Activated T-helper 1 cell treated with Interleukin-2 at 50 U/mL for 16 hours (primary cell): ENCODE measurements at places on chromosomes 4 and X.

DNA sequence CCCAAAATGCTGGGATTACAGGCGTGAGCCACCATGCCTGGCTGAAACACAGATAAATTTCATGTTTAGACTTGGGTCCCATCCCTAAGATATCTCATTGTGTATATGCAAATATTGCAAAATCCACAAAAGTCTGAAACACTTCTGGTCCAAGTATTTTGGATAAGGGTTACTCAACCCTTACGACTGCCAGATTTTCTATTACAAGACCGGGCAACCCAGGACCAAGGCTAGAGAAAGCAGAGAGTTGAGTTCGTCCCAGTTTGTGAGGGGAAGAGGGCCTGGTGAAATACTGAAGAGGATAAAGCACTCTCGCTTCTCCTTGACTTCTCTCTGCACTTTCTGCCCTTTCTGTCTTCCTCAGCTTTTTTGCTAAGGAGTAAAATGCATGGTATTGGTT is 34.5 kb downstream of the ZFX start:
- DNase-seq: no peak

DNA sequence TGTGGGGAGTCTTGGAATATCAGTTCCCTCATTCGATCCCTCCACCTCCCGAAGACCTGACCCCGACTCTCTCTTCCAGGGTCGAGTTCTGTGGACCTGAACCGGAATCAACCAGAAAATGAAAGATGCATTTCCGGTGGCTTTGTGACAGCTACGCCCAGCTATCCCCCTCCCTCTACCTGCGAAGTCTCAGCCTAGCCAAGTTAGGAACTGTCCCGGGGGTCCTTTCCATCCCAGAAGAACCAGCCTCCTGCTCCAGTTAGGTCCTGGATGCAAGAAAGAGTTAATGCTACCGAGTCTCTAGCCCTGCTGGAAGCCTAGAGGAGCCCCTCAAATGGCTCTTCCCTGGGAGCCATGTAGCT is 13.4 kb upstream of the ETDC start:
- no peak for DNase-seq

GRCh38 chrX:150219374-150220185 is 143.5 kb upstream of the MAMLD1 start:
- DNase-seq: no peak

GRCh38 chrX:108223585-108223984 is 132.0 kb downstream of the ATG4A start:
- DNase-seq: no peak

DNA sequence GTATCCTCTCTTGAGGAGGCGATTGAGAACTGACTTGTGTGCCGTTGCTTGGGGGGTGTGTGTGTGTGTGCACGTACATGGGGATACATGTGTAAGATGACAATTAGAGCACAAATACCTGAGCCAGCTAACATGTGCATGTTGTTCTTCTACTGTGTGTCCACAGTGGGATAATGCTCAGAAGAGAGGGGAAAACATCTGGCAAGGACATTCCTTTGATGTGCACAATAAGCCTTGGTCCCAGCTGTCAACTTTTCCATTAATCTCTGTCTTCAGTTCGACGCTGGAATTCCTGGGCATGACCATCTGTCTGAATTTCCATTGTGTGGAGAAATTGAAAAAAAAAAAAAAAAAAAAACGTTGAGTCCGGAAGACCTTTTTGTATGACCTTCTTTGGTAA is 592.0 kb upstream of the GALNTL6 start:
- no peak for DNase-seq

- DNase-seq: no peak
Measured at GRCh38 chr4:139171876-139172691, 4.9 kb downstream of the ELF2 start.

- no peak for DNase-seq
Measured at GRCh38 chr4:138185859-138186645, 56.1 kb downstream of the SLC7A11 start.

DNA sequence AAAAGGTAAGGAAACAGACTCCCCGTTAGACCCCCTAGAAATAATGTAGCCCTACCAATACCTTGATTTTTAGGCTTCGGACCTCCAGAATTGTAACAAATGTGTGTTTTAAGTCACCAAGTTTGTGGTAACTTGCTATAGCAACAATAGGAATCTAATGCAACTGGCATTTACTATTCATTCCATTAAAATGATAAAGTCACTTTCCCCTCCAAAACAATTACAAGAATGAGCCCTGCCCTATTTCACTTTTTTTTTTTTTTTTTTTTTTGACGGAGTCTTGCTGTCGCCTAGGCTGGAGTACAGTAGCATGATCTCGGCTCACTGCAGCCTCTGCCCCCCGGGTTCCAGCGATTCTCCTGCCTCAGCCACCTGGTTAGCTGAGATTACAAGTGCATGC is 3.5 kb upstream of the DDX60L start:
- no peak for DNase-seq

GRCh38 chrX:131881194-131881593 is 141.9 kb upstream of the STK26 start:
- DNase-seq: no peak

DNA sequence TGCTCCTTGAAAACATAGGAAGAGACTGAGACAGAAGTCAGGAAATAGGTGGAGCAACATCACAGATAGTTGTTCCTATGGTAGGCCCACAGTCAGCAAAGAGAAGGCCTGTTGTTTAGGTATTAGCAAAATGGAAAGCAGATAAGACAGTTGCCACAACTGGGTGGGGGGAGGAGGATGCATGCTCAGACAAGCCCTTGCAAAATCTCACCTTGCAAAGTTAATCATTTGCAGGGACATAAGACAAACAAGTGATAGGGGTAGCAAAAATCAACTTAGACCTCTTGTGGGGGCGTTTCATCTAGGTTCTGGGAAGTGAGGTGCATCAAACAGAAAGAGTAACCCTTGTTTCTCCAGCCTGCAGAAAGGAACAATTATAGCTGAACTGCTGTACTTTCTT is 30.7 kb downstream of the SERPINA7 start:
- no peak for DNase-seq

DNA sequence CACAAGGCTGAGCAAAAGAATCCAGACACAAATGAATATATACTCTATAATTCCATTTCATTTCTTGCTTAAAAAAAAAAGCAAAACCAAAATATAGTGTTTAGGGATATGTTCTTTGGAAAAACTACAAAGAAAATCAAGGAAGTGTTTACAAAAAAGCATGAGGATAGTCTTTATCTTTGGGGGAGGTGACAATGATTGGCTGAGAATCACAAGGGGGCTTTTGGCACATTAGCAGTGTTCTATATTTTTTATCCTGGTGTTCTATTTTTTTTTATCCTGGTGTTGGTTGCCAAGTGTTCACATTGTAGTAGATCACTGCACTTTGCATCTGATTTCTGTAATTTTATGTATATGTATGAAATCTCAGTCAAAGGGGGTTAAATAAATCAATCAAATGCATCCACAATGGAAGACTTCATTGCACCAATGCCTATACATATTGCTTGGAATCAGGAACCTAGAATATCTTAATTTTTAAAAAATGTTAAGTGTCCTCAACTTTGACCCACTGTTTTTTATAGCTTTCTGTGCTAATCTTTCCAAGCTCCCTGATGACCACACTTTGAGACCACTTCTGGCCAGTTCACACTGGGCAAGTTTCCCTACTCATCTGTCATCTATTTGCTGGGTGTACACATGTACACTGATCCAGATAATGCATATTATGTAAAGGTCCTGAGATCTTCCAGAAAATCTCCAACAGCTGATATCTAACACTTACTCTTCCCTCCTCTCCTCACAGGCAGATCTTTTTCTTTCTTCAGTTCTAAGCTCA is 3.7 kb downstream of the TBC1D9 start:
- DNase-seq: no peak

DNA sequence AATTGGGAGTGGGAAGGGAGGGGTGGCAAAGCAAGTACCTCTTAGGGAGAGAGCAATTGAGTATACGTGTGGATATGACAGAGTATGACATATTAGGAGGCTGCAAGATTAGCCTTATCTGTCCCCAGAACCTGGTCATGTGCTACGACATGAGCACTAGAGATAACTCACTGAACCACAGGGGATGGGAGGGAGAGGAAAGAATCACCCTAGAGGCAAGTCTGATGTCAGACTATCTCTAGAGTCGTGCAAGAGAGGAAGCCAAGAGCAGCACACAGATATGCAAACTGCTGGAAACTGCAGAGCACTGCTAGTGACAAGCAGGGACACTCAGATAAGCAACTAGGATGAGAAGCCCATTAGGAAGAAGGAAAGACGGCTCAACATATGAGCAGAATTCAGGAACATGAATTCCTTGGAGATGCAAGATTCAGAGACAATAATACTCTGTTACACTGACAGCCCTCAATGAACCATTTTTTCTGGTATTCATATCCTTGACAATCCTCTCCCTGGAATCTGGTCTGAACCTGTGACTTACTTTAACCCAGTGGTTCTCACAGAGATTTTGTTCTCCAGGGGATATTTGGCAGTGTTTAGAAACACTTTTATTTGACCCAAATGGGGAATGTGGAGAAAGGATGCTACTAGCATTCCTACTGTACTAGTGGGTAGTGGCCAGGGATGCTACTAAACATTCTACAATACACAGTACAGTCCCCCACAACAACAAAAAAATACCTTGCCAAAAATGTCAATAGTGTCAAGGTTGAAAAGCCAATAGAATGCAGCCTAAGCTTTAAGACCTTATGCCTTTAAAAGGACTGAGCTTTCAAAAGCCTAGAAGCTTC is 84.0 kb upstream of the BMP2K start:
- DNase-seq: no peak

GRCh38 chrX:24999511-24999910 is 16.3 kb downstream of the ARX start:
- DNase-seq: no peak

DNA sequence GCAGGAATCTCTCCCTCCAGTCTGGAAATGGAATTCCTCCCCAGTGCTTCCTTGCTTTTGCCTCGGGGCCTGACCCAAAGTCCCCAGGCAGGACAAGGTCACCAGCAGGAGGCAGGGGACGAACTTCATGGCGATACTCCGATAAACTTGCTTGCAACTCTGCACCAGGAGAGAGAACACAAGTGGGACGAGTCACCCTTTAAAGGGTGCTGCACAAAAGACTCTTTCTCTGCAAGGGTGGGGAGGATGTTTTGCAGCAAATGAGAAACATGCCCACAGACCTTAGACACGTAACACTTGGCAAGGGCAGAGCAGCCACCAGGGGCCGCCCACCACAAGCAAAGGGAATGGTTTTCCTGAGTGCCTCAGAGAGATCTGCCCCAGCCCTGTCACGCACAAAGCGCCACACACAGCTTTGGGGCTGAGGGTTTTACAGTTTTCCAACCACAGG is at the start of gene FGFBP2:
Gene FGFBP2 (minus strand): TSS at position 175 of the 451 bp plus-strand sequence. CDS start 46 bp downstream, at position 129.
- peak; percentile 6 for DNase-seq

DNA sequence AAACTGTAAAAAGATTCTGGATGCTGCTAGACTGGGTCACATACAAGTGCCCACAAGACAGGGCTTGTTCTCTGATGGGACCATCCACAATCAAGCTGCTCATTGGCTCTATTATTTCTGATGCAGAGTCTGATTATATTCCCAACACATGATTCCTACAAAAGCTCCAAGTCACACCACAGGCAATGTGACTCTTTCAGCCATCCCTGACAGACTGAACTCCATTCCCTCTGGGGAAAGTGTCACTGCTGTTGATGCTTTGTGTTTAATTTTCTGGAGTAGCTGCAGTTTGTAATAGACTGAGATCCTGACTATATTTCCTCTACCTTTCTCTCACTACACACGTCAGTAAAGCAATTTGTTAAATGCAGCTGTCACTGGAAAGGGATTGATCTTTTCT is 55.4 kb upstream of the BCLAF3 start:
- no peak for DNase-seq

DNA sequence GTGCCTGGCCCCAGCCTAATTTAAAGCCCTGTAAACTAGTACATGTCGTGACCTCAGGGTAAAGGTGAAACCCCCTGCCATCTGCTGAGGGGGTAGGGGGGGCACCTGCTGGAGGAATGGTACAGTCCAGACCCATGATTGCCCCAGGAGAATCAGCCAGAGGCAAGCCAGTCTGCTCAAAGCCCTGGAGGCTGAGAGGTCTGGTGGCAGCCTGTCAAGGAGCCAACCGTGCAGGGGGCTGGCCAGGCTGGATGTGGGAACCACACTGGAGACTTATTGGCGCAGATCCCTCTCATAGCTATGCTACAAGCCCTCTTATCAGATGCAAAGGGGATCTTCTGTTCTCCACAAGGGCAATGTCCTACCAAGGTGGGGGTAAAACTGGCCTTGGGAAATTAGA is 31.4 kb upstream of the PJA1 start:
- no peak for DNase-seq

- no peak for DNase-seq
Measured at GRCh38 chrX:335758-336155, 17.2 kb upstream of the GTPBP6 start.

GRCh38 chrX:100980608-100981497 is 11.3 kb downstream of the ARL13A start:
- DNase-seq: no peak

DNA sequence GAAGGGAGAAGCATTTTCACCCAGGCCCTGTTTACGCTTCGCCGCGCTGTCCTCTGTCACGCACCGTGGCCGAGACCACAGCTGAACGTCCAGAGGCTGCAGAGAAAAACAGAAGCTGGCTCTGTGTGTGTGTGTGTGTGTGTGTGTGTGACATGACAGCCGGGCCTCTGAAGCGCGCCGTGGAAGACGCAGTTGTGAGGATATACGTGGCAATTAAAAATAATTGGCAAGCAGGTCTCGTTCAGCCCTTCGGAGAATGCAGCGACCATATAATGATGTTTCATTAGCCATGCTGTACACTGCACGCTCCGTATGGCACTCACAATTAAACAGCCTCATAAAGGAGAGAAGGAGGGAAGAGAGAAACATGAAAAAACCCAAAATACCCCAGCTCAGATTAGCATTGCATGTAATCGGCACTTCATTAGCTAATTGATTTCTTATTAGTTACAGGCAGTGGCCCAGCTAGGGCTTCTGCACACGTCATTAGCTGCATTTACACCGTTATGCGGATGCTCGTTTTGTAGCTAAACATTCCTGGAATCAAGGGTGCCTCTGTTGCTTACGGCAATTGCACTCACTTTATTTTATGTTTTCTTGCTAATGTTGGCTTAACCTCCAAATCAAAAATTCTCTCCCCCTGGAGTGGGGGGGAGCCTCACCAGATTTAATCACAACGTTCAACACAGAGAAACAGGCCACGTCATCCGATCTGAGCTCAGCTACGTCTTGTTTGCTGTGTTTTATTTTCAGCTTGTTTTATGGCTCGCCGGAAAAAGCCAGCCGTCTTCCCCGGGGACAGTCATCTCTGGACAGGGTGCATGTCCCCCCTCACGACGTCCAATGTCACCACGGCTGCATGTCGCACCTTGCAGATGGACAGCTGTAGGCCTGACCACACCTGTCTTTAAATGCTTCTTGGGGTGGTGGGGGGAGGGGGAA is 74.6 kb upstream of the SHOX start:
- no peak for DNase-seq
